ENCODE measurements at places on chromosomes 7 and 10. TPM values are rescaled to one million over a fixed set of nuclear protein-coding genes. Genes with fewer than 3 reads are reported as not detected.
A peak's percentile ranks its signal among the peaks of the same experiment; 100 is the strongest.

C10orf53 gene
- not detected for total RNA-seq

AKR1D1 gene
- total RNA-seq: not detected

DNA sequence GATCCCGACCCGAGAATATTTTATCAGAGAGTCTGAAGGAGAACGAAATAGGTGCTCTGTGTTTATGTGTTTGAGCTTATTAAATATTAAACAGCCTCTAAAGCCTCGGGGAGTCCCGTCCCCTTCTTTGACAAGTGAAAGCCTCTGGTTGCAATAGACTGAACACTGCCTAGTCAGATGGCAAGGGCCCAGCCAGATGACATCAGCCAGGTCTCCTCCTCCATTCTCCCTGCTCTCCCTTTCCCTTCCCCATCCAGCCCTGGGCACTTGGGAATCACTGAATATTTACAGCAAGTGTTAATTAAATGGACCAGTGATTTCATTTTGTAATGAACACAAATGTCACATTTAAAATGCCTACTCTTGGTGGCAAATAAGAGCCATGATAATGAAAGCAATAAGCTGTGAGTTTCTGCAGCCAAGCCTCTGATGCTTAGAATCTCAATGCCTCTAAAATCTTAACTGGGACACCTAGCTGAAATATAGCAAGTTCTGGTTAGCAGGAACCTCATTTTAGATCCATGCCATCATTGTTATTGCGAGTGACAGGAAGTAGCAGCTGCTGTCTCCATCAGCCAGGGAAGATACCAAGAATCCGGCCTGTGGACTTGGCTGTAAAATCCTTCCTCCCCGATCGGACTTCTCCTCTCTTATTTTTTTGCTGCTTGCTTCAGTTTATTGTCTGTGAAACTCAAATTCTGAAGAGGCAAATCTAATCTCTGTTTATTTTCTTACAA, 202.1 kb downstream of the PRPF18 start:
- no peak for DNase-seq

CYP26C1 gene
- total RNA-seq: 0.43 TPM

- DNase-seq: no peak
Measured at GRCh38 chr10:62584731-62585130, 210.6 kb downstream of the ZNF365 start.

- no peak for DNase-seq
Measured at GRCh38 chr7:131218727-131219128, 108.9 kb upstream of the MKLN1 start.

RBM17 gene
- 48.2 TPM for total RNA-seq

SAMD9L gene
- 0.69 TPM for total RNA-seq

RAMP3 gene
- not detected for total RNA-seq

GRCh38 chr10:94042001-94042833, 48.5 kb downstream of the PLCE1 start:
- DNase-seq: no peak

- no peak for DNase-seq
Measured at GRCh38 chr10:78362406-78363022, 328.9 kb downstream of the RPS24 start.

DNA sequence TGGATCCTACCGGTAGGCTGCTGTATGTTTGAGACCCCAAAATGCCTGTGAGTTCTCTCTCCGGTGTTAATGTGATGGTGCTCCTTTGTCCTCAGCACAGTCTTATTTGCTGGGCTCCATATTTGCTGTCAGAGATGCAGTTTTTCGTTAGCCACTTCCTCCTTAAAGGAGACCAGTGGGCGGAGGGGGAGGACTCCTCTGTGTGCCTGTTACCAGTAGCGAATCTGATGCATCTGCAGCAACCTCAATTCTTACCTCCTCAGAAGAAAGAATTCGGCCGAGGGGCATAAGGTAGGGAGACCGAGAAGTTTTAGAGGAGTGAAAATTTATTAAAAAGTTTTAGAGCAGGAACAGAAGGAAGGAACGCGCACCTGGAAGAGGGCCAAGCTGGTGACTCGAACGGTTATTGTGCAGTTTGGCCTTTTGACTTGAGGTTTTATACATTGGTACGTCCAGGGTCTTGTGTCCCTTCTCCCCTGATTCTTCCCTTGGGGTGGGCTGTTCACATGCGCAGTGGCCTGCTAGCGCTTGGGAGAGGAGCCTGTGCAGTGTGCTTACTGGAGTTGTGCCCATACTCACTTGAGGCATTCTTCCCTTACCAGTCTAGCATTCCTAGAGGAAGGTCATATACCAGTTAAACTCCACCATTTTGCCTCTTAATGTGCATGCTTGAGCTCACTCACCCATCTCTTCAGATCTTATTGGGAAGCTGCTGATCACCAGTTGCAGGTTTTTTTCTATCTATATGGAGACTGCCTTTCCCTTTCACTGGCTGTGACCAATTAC, 49.5 kb downstream of the GNAI1 start:
- no peak for DNase-seq

KAZALD1 gene
- 4.5 TPM for total RNA-seq

TMEM184A gene
- 2.2 TPM for total RNA-seq

DNA sequence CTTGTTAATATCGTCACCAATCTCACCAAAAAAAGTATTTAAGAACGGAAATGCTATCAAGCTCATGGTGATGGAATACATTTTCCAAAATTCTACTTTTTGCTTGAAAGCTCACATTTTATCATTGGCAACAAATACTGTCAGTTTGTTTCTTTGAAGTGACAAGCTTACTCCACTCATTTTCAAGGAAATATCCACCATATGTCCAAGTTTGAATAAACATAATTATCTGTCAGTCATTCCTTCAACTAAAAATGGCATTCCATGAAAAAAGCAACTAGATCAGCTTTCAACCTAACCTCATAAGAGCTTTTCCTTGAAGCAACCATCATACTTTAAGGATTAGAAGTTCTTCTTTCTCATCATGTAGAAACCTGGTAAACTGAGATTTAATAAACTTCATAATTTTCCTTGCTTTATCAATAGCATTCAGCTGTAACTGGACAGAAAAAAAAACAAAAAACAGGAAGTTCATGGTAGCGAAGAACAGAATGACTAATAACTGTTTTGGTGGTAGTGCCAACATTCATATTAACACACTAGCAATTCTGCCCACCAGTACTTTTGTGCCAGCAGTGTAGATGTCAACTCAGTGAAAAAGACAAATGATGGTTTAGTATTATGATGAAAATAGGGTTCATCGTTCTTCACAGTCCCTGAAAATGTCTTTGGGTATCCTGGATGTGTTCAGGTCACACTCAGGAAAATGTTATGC, 764.9 kb downstream of the GRM8 start:
- DNase-seq: no peak

EBLN1 gene
- total RNA-seq: not detected

MYO1G gene
- total RNA-seq: under 0.01 TPM

GRCh38 chr7:80624763-80625162, 13.7 kb upstream of the CD36 start:
- no peak for DNase-seq

ATRNL1 gene
- total RNA-seq: 11.7 TPM

DNA sequence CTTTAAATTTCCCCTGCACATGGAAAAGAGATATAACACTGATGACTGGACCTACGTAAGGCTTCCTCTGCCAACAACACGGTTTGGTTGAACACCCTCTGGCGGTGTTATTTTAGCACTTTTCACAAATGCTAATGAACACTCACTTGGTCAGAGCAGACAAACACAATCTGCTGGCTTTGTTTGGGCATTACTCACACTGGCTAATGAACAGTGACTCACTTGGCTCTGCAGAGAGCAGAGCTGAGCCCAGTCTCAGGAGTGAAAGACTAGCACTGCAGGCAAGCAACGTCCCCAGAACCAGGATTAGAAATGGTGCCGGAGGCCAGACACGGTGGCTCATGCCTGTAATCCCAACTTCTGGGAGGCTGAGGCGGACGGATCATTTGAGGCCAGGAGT, 430.8 kb downstream of the PLXNA4 start:
- peak; percentile 81 for DNase-seq

TFEC gene
- not detected for total RNA-seq

SYT15B gene
- 0.07 TPM for total RNA-seq

GRCh38 chr7:156886020-156886795, 6.8 kb downstream of the LMBR1 start:
- DNase-seq: no peak

GRCh38 chr7:85070967-85071628, 115.8 kb downstream of the SEMA3D start:
- DNase-seq: no peak

NXPH1 gene
- total RNA-seq: not detected

CALCR gene
- total RNA-seq: not detected

DNA sequence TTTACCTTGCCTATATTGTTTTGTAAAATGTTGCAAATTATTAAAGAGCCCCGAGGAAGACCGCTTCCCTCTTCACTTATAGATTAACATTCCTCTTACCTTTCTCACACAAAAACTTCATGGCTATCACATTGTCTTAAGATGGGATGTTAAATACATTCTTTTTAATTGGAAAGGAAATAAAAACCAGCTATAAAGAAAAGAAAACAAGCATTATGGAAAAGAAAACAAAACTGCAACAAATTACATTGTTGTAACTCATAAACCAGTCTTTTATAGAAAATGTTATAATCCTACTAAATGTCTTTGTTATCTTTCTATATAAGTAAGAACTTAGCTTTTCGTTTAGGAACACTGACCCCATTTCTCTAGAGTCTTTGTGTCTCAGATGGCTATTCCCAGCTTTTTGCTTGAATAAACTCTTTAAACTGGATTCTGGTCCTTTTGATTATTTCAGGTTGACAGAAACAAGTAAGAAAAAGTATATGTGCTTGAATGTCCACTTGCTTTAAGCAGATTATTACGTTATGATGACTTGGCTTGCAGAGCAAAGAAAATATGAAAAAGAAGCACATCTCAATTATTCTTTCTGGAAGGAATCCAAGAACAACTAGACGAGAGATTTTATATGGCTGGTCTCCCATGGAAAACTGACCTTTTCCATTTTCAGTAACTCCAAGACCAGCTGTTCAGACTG, 128.2 kb downstream of the AKR1D1 start:
- no peak for DNase-seq

TMEM72 gene
- total RNA-seq: not detected

GRCh38 chr10:101710793-101711192, 15.8 kb upstream of the FBXW4 start:
- no peak for DNase-seq

GRCh38 chr7:11331128-11332102, 357.7 kb downstream of the PHF14 start:
- no peak for DNase-seq

DNA sequence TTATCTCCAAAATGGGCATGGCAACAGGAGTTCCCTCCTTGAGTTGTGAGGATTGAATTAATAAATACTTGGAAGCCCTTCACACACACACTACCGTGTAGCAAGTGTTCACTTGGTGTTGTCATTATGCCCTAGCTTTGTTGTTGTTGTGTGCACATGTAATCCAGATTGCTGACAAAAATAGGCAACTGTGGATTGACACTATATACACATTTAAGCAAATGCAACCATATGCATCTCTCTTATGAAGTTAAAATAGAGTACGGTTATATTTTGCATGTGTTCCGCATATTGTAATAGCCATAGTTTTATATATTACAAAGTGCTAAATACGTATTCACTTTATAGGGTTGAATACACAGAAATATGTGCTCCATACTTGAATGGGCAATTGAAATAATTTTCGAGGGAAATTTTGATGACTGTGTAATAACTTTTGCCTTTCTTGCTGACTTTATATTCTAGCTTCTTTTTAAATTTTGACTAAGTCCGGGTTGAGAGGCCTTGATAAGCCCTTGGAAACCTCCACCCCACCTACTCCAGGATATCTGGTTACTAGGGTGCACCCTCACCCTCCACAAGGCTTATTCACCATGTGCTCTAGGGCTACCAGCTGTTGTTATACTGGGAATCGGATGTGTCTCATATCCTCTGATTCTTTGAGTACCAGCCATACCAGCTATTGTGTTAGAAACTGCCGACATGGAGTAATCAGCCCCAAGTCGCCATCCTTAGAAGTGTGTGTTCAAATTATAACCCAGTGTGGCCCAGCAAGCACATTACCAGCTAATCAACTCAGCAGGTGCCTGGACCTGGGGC, 265.0 kb downstream of the CAMK1D start:
- no peak for DNase-seq

DNA sequence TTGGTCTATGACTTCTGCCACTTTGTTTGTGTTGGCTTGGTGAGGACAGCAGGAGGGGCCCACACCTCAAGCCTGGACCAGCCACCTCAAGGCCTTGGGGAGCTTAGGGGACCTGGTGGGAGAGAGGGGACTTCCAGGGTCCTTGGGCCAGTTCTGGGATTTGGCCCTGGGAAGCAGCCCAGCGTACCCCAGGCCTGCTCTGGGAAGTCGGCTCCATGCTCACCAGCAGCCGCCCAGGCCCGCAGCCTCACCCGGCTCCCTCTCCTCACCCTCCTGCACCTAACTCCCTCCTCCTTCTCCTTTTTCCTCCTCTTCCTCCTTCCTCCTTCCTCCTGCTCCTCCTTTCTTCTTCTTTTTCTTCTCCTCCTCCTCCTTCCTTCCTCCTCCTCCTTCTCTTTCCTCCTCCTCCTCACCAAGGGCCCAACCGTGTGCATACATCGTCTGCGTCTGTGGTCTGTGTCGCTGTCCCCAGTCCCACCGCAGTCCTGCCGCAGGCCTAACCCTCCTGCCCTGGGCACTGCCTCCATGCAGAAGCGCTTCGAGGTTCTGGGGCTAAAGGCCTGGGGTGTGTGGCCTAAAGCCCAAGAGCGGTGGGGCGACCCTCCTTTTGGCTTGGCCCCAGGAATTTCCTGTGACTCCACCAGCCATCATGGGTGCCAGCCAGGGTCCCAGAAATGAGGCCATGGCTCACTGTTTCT, 5.3 kb downstream of the EN2 start:
- DNase-seq: no peak

DNA sequence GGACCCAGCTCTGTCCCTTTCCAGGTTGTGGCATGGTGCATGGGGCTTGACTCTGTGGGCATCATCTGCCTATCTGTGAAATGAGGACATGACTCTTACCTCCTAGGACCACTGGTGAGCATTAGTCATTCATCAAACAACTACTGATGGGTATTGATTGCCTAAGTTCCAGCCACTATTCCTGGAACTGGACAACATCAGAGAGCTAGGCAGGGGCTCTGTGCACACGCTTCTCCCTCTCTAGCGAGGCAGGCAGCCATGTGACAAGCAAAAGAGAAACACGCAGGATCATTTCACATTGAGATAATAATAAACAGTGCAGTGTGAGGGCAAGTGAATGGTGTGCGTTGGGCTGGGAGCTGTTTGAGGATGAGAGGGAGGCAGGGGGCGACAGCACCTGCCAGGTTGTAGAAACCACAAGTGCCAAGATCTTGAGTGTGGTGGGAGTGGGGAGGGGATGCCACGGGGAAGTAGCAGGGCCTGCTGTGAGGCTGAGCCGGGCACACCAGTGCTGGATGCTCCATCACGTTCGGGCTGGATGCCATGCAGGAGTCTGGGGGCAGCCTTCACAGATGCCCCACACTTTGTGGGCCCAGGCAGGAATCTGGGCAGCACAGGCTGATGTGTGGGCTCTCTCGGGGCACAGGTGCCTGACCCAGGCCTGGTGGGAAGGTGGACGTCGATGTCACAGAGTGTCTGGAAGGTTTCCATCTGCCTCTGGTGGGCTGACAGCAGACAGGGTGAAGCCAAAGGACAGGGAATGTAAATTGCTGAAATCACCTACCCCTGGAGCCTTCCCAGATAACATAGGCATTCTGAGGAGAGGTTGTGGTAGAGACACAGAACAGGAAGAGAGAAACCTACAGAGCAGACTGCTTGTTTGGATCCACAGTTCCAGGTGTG, 405.5 kb downstream of the RPS24 start:
- no peak for DNase-seq

- no peak for DNase-seq
Measured at GRCh38 chr7:119967221-119967620, 305.8 kb upstream of the KCND2 start.
